ENCODE measurements at places on chromosomes 6 and 20.
A peak's percentile ranks its signal among the peaks of the same experiment; 100 is the strongest.

GRCh38 chr6:36506611-36507010 lies 40.7 kb downstream of the STK38 start:
- no peak for DNase-seq

GRCh38 chr6:142898927-142899895 lies 45.8 kb downstream of the HIVEP2 start:
- DNase-seq, result no peak

- no peak for DNase-seq
Observed at GRCh38 chr6:31143148-31143547, 4.3 kb upstream of the PSORS1C2 start.

- no peak for DNase-seq
Observed at GRCh38 chr6:52512199-52512598, 64.7 kb downstream of the TRAM2 start.

DNA sequence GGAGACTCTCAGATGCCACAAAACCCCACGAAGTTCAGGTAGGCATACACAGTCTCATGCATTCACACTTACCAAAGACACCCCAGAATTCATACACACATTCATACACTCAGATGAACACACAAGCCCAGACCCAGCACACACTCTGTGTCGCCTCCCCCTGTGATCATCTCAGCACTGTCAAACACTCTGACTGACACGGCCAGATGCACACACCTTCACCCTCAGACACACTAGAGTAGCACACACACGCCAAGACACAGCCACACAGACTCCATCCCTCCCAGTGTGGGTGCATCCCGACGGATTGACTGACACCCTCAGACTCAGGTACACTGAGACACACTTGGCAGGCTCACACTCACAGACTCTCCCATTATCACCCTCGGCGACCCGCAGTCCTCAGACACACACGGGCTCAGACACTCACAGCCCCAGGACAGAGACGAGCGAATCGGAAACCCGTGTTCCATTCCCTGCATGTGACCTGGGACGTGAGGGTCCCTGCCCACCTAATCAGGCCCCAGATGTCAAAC lies 872 bp upstream of the RIMS4 start:
- DNase-seq, result no peak

DNA sequence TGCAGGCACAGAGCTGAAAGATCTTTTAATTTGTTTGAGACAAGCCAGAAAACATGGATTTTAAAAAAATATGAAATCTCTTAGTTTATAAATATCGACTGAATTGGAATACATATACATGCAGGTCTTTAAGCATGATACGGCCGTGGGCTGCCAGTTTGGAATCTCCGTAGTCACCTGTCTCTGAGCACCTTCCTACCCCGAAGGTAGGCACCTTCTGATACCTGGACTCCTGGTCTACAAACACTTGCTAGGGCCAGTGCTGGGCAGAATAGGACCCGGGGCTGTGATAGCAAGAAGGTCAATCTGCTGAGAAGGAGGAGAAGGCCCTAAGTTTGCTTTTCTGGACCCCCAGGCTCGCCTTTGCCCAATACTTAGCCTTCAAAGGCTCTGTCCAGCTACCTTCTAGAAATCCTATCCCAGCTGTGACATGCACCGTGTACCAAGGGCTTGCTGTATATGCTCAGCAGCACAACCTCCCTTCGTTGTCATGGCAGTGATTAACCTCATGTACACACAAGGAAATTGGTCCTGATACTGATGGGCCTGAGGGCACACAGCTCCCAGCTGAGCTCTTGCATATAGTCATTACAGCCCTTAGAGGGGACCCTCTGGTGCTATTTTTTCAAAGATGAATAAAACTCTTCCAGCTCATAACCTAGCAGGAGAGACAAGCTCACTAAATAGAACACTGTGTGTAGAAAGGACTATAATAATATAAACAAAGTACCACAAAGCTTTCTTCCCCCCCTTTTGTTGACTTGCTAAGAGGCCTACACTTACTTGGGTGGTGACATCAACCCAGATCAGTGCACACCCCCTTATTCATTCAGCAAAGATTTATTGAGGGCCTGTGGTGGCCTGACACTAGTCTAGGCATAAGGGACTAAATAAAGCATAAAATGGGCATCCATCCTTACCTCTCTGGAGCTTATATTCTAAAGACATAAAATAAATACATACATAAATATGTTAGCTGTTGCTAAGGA lies 17.7 kb downstream of the SNPH start:
- DNase-seq, result peak; percentile 19

GRCh38 chr20:22471156-22471836 lies 113.1 kb downstream of the FOXA2 start:
- no peak for DNase-seq

DNA sequence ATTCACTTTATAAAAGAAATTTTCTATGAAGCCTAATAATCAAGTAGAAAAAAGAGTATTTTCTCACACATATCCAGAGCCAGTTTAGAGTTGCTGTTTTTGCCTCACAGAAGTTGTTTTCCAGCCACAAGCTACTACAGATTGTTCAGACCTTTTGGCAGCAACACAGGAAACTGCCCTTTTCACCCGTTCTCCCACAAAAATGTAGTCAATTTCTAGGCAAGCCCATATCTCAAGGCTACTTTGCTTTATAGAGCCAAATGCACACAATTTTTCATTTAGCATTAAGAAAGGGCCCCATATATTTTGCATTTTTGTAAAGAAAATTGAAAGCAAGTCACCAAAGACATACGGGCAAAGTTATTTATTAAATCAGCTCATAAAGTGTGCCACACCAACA lies 49.5 kb downstream of the EPB41L2 start:
- DNase-seq, result no peak

GRCh38 chr20:12014276-12014675 lies 96.6 kb downstream of the BTBD3 start:
- no peak for DNase-seq

DNA sequence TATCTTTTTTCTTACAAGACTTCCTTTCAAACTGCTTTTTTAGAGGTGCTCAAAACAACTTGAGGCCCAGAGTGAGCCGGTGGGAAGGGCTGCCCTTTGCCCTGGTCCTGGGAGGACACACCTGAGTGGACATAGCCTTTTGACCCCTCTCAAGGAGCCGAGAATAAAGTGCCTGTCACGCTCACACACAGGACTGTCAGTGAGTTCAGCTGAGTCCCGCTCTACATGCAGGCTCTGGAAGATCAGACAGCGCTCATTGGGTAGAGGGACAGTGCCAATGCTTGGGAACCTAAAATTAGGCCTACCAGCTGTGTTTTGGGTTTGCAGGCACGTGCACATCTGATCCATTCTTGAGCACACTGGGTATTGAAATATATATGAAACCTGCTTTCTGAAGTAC lies 387.8 kb downstream of the CD83 start:
- DNase-seq, result no peak

GRCh38 chr20:9501473-9501872 lies 12.9 kb upstream of the LAMP5 start:
- DNase-seq, result no peak

DNA sequence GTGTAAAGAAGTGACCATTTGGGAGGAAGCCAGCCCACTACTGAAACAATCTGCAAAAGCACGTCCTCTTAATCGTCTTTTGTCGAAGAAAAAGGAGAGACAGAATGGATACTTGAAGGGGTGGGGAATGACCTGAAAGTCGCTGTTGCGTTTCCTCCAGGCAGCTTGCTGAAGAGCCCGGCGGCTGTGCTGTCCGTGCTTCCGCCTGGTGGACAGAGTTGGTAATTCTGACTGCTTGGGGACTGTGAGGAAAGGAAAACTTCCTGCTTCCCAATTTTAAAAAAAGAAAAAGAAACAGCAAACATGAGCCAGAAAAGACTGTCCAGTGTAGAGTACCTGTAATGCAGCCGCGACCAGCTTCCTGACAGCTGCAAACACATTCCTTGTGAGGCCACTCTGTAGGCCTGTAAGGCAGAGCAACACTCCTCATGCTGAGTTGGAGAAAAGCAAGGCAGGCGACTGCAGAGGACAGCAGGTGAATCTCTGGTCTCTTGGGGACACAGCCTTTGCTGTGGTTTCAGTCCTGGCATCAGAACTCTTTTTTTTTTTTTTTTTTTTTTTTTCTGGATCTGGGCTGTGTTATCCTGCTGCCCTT lies 251.1 kb upstream of the TBX18 start:
- DNase-seq, result no peak

DNA sequence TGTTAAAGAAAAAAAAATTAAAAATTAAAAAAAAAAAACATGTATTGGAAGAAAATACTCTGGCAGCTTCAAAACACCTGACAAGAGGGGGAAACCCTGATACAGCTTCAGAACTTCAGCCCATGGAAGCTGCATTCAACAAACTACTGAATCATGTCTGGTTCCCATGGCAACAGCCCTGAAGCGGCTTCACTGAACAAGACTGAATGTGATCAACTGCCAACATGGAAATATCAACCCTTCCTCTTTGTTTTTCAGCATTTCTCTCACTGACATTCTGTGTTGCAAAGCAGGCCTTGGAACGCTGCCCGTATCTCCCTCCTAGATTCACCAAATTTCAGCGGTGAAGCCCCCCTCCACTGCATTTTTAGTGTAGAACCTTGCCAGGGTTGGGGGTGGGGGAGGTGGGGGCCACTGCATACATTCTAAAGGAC lies 91.3 kb upstream of the SHLD1 start:
- DNase-seq, result no peak

- no peak for DNase-seq
Observed at GRCh38 chr20:62051546-62052255, 14.0 kb downstream of the TAF4 start.
